Left hindlimb (tissue), 1 donor: ENCODE measurements at places on chromosomes 7 and 10.

- DNase-seq, result no peak
Measured at GRCh38 chr10:7436490-7437100, 25.8 kb upstream of the SFMBT2 start.

DNA sequence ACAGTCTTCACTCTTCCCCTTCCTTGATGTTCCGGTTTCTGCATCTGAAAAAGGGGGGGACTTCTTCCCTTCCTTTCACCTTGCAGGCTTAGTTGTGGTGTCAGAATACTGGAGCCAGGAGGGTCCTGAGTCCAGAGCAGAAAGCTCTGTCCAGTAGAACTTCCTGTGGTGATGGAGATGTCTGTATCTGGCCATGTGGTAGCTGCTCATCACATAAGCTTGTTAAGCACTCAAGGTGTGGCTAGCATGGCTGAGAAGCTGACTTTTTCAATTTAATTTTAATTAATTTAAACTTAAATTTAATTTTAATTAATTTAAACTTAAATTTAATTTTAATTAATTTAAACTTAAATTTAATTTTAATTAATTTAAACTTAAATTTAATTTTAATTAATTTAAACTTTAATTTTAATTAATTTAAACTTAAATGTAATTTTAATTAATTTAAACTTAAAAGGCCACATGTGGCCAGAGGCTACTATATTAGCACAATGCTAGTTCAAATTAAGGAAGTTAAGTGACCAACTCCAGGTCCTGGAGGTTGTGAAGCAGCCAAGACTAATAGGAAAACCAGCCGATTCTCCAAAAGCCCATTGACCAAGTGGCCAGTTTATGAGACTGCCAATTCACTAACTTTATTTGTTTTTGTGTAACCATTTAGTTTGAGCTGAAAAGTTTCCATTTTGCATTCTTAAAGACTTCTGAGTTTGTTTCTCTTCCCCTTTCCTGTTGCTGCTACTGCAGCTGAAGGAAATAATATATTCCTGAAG lies 16.3 kb downstream of the MSRB2 start:
- no peak for DNase-seq

DNA sequence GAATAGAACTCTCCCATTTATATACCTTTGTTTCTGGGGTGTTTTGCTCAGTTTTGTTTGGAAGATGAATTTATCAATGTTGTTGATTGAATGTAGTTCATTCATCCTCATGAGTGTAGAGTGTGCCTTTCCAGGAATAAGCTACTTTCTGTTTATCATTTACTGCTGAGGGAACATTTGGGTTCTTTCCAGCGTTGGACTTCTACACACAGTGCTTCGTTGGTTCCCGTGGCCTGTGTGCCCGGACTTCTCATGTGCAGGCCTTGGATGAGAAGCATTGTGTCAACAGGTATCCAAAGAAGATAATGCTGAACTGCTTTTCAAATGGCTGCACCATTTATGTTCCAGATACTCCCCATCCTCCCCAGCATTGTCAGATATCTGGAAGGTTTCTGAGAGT lies 107.6 kb upstream of the TNS3 start:
- no peak for DNase-seq

DNA sequence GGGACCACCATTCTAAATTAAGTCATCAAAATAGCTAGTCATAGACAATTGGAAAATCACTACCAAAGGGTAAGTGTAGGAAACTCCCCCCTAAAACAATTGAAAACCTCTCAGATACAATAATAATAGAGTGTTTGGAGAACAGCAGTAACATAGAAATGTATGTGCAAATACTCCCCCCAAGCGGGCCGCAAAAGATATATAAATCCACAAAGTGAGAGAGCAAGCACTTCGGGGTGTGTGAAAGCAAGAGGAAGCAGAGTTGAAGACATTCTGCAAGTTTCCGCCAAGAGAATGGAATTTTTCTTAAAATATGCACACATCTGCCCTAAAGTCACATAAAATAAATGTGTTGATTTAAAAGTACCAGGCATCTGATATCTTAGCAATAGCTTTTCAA lies 33.3 kb downstream of the CHCHD3 start:
- DNase-seq, result no peak

- no peak for DNase-seq
Measured at GRCh38 chr10:6065835-6066234, 3.7 kb upstream of the IL2RA start.

- DNase-seq, result no peak
Measured at GRCh38 chr10:26739071-26739631, 41.6 kb downstream of the PDSS1 start.

GRCh38 chr10:30493609-30494530 lies 59.9 kb downstream of the MAP3K8 start:
- DNase-seq, result no peak

DNA sequence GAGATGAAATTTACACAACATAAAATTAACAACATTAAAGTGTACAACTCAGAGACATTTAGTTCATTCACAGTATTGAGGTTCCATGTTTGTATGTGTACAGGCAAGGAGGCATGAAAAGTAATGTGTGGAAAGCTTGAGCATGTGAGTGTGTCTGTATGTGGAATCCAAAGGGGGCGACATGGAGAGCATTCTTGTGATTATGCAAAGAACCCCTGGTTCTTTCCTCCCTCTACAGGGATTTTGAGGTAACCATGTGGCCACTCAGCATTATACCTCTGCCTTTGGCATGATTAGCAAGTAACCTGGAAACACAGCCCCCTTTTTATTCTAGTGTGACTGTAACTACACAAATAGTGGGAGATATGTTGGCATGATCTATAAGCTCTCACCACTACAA lies 21.0 kb downstream of the OR2F1 start:
- no peak for DNase-seq
